Activated CD4-positive, alpha-beta T cell treated with anti-CD3 and anti-CD28 coated beads, Interleukin-2, amount 50 U/mL, for 16 hours (primary cell): ENCODE measurements at places on chromosomes 5 and 9.
A peak's percentile ranks its signal among the peaks of the same experiment; 100 is the strongest.

GRCh38 chr9:20205821-20206220, 416.5 kb downstream of the MLLT3 start:
- DNase-seq = no peak

GRCh38 chr5:31963358-31964006, 210.6 kb downstream of the GOLPH3 start:
- no peak for DNase-seq

- no peak for DNase-seq
These were observed 37.4 kb upstream of the ZNF608 start for GRCh38 chr5:124783794-124784193.

DNA sequence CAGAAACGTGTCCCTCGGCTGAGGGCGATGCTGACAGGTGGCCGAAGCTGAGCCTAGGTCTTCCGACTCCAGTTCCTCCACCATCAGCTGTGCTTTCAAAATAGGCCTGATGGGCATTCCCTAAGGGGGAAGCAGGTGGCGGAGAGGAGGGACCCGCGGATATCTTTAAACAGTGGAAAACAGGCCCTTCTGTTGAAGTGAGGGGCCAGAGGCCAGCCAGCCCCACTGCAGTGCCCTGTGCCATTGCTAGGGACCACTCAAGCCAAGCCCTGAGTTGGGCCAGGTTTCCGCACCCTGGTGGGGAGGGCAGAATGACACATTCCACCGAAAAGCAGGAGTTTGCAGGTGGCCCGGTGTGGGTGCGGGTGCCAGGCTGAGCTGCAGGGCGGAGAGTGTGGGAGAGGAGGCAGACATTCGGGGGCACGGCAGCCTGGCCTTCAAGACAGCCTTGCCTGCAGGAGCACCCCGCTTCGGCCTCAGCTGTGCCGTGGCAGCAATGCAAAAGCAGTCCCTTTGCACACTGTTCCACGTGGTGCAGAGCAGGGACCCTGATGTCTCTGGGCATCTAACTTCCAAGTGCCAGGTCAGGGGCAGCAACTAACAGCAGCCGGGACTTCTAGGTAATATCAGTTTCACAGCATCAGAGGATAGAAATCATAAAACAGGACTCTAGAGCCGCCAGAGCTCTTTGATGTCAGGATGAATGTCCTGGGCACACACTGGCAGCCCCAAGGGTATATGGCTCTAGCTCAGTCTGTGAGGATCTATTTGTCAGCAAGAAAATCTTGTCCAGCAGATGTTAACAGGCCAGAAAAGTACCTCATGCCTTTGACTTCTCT, 17.2 kb downstream of the HNRNPH1 start:
- DNase-seq = no peak

DNA sequence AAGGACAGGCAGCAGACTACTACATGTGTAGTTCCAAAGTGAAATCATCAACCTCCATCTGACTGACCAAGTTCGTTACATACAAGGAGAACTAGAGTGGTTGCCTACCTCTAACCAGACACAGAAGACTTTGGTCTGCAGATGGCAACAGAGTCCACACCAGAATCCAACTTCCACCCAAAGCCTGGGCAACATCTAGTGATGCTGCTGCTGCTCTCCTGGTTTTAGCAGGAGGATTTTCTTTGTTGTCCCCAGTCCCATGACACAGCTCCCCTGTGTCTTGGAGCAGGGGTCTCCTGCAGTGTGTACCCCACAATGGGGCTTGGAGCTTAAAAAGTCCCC, 46.4 kb upstream of the APC start:
- no peak for DNase-seq

- peak; percentile 51 for DNase-seq
These were observed 31.8 kb upstream of the FGF1 start for GRCh38 chr5:142717582-142718215.

DNA sequence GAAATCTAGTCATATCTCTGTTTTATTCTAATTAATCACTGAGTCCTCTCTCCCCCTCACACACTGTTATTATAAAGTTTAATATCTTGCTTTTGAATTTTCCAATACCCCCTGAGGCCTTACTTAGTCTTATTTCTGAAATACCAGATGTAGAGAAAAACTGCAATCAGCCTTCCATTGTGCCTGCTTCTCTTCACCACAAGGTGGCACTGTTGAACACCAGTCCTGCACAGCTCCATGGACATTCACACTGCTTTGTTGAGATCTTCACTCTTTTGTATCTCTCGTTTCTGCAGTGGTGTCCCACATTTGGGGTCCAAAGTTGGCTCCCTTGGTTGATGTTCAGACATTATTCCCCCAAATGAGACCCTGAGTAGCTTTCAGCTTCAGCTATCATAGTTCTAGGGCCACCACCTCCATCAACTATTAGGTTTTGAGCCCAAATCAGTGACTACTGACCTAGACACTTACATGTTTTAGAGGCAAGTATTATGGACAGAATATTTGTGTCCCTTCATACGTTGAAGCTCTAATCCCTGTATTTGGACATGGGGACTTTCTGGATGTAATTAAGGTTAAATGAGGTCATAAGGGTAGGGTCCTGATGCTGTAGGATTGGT, 24.3 kb downstream of the BOD1 start:
- DNase-seq = peak; percentile 25

GRCh38 chr5:16791036-16791705, 144.9 kb downstream of the MYO10 start:
- DNase-seq = peak; percentile 41

- DNase-seq = no peak
These were observed 122.9 kb downstream of the KDM4C start for GRCh38 chr9:6880626-6881025.

GRCh38 chr9:34463098-34463900, 4.7 kb downstream of the DNAI1 start:
- DNase-seq = peak; percentile 60

- DNase-seq = no peak
These were observed 71.4 kb upstream of the CDK20 start for GRCh38 chr9:88045686-88046085.

GRCh38 chr5:112822456-112822855, 38.6 kb upstream of the SRP19 start:
- no peak for DNase-seq

DNA sequence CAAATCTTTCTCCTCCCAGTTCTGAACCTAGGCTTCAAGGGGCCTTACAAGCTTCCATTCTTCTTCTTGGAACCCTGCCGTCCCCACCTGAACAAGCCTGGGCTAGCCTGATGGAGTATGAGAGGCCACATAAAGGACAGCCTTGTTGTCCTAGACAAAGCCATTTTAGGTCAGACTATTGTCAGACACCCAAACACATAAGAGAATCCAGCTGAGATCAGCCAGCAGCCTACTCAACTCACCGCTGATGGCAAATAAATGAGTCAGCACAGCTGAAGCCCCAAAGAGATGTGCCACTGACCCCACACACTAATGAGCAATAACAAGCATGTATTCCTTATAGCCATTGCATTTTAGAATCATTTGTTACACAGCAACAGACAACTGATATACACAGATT, 33.8 kb downstream of the SVEP1 start:
- no peak for DNase-seq

- DNase-seq = no peak
These were observed 25.6 kb downstream of the CARNMT1 start for GRCh38 chr9:75002422-75003023.

DNA sequence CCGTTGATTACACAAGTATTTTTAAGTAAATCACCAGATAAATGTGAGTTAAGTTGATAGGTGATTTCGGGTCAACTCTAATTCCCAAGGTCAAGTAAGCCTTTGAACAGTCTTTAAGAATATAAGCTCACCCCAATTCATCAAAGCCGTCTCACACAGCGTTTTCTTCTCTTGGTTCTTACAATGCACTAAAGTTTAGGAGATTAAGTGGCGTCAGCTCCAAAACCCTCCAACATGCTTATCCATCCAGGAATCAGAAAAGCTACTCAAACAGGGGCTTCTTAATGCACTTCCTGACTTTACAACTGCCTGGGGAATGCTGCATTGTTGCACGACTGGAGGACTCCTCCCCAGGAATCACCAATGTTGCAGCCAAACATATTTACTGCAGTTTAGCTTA, 206.2 kb upstream of the EFNA5 start:
- DNase-seq = no peak

DNA sequence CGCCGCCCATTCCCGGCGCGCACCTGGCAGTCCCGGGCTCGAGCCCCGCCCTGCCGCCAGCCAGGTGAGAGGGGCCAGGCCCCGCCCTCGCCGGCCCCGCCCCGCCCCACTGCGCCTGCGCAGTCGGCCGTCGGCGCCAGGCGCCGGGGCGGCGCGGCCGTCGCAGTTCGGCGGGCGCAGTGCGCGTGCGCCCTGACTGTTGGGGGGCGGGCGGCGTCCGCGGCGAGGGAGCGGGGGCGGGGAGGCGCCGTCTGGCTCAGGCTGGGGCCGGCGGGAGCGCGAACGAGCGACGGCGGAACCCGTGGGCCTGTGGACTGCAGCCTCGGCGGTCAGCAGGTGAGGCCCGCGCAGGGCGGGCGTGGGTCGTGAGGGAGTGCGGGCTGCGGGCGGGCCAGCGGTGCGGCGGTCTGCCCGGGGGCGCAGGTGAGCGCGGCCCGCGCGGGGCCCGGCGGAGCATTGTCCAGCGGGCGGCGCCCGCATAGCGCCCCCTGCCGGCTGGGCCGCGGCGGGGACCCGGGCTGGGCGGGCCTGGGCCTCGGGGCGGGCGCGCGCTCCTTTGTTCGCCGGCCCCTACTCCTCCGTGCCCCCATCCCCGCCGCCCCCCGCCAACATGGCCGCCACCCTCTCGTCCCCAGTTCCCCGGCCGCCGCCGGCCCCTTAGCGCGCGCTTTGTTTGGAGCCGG, at the start of gene SPIN1:
SPIN1 (plus strand) TSS at position 242 of the 683 bp plus-strand sequence. CDS start 38,096 bp downstream, outside the sequence.
- DNase-seq = peak; percentile 80

GRCh38 chr5:179800071-179800695, 6.4 kb downstream of the LTC4S start:
- no peak for DNase-seq

DNA sequence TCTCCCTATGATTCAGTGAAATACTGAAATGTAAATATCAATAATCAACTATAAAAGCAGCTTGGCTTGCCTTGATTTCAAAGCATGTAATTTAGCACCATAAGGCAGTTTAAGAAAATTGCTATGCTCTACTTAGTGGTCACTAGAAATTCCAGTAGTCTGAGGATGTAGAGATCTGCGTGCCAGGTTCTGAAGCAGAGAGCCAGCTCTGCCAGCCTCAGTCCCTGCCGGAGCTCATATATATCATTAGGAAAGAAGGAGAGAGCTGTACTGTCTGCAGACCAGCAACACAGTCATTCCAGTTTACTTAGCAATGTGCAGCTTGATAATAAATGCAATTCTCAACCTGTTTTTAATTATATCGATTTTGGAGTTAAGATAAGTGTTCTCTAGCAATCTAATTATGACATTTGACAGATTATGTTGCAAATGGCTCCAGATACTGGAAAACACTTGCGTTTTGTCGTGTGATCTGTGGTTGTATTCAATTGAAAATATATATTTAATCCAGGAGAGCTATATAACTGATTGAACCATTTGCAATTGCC, 540.5 kb downstream of the CTNND2 start:
- no peak for DNase-seq

DNA sequence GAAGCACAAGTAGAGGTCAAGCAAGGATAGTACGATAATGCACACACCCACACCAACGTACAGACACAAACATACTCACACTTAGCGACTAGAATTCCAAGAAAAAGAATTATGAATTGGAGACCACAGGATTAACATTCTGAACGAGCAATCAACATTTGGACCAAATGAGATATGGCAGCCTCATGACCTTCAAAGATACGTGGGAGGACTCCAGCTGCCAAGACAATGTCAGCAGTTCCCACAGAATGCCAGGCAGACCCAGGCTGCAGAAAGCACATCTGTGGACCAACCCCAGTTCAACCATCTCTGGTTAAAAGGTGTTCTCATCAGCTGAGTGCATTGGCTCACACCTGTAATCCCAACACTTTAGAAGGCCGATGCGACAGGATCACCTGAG, 187.6 kb upstream of the GRAMD2B start:
- DNase-seq = no peak

GRCh38 chr5:139952574-139952973, 90.5 kb downstream of the NRG2 start:
- DNase-seq = no peak

DNA sequence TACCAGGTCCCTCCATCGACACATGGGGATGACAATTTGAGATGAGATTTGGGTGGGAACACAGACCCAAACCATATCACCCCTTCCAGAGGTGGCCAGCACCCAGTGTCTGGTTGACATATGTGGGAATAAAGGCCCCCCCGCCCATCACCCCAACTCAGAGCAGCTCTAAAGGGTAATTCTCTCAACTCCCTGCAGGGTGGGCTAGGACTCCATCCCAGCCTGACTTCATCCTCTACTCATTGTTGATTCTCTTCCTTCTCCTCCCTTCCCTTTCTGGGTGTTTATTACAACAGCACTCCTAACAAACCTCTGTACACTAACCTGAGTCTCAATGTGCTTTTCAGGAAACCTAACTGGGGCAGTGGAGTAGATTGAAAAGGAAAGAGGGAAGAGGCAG, 339.9 kb downstream of the ACTL7B start:
- DNase-seq = no peak

GRCh38 chr9:131178382-131178781, 53.0 kb downstream of the NUP214 start:
- peak; percentile 80 for DNase-seq

GRCh38 chr5:29867155-29867554, 1326.3 kb upstream of the CDH6 start:
- no peak for DNase-seq

DNA sequence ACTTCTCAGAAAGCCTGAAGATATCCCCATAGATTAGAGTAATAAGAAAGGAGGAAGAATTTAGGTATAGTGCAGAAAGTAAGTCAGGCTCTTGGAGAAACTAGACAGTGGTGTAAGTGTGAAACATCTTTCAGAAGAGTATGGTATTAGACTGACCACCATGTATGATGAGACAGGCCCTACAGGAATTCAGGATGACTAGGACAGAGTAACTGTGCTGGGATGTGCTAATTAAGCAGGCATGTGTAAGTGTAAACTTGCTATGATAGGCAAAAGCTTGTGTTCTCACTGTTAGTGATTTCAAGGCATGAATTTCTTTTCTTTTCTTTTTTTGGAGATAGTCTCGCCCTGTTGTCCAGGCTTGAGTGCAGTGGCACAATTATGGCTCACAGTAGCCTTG, 70.8 kb downstream of the RAB24 start:
- DNase-seq = no peak

DNA sequence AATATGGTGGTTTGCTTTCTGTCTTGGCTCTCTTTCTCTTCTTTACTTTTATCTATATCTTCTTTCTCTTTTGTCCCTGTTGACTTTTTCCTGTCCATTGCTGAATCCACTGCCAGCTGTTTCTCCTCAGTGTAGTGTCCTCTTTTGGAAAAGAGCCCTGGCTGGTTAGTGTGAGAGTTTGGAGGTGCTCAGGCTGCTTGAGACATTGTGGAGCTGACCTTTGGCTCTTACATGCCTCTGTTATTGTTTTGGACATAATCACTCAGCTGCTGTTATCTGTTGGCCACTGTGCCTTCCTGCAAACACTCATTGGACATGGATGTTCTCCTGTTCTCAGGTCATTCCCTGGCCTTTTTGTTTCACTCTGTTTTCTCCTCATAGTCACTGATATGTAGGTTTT, 295.4 kb upstream of the RIOK2 start:
- no peak for DNase-seq

- DNase-seq = no peak
These were observed 214.6 kb downstream of the CD180 start for GRCh38 chr5:66982056-66982387.

- no peak for DNase-seq
These were observed 18.4 kb upstream of the SLC9A3 start for GRCh38 chr5:542319-543311.
